Mesothelial cell of epicardium (in vitro differentiated cells): ENCODE measurements at places on chromosomes 16 and 17. TPM values are rescaled to one million over a fixed set of nuclear protein-coding genes. Genes with fewer than 3 reads are reported as not detected.

- DNase-seq: no peak
Observed at GRCh38 chr16:74253161-74253938, 43.3 kb upstream of the PSMD7 start.

DNA sequence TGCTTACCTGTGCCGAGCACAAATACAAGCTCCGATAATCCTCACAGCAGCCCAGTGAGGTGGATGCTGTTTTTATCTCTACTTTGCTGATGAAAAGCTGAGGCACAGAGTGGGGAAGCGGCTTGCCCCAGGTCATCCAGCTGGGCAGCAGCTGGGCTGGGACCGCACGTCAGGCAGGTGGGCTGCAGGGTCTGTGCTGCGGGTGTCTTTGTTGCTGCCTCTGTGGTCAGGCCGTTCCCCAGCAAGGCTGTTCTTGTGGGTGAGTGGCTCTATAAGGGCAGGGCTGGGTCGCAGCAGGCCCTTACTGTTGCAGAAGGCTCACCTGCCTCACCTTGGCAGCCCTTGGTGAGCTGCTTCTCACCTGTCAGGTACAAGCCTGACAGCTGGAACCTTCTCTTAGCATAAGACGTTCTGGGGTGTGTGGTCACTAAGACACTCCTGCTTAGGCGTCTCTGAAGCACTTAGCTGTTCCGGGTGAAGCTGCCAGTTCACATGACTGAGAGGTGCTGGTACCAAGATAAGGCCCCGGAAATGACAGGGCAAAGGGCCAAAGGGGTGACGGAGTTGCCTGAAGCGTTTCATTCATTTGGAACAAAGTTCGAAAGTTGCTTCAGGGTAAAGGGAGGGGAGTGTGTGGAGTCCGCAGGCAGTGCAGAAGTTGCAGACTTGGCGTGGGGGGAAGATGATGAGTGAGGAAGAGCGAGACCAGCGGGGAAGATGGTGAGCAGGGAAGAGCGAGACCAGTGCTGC, 17.4 kb downstream of the IRF8 start:
- no peak for DNase-seq

GRCh38 chr16:62088731-62089410, 52.6 kb upstream of the CDH8 start:
- DNase-seq: no peak

DNA sequence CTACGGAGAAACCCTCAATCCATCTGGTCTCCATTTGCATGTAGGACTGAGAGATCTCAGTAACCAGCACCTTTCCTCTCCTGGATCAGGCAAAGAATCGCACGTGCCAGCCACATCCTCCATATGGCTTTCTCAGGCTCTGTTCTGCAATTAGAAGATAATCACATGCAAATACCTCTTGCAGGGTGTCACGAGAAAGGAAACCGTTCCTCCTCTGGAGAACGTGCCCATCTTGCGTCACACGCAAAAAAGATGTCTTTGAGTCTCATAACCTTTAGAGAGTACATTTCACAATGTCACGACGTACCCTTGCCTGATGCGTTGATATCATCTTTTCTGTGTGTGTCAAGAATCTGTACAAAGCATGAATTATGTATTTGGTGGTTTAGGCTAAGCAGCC, 36.2 kb upstream of the DNAH17 start:
- no peak for DNase-seq

- no peak for DNase-seq
Observed at GRCh38 chr16:84044118-84044488, 1.5 kb upstream of the SLC38A8 start.

DNA sequence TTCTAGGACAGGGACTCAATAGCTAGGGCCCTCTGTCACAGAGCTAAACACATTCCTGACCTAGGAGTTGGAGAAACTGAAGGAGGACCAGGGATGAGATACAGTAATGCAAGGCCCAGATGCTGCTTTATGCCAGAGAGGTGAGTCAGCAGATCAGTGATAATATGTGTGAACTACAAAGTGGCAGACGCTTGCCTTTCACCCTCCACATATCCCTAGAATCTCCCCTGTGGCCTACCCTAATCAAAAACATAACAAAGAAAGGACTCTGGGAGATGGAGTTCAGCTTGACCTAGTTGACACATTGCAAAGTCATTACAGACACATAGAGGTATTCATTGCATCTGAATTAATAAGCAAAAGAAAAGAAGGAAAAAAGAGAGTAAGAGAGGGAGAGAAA, 417.6 kb upstream of the DYNLRB2 start:
- no peak for DNase-seq

Gene CMTM1
- 10.0 to 10.3 TPM (median 10.2 TPM) in 3 replicates for total RNA-seq

Gene LGALS9B
- not detected in 3 replicates for total RNA-seq
